ENCODE measurements at places on chromosomes 16 and 17.

DNA sequence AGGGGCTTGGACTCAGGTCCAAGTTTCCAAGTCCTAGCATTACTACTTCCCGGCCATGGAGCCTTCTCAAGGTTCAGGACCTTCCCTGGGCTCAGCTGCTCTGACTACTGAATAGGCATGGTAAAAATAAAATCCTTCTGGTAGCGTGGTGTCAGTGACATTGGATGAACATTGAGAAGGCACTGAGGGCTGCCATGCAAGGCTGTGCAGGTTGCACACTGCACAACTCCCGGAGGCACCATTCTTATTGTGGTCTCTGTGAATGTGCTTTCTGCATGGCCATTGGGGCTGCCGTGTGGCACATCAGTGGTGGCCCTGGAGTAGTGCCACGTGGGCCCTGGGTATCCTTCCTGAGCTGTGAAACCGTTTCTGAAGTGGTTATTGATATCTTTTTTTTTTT, 250.2 kb upstream of the CIBAR2 start:
- no peak for DNase-seq

- DNase-seq, result no peak
Measured at GRCh38 chr16:89565506-89566372, 5.3 kb downstream of the RPL13 start.

- DNase-seq, result peak; percentile 58
Measured at GRCh38 chr17:77995146-77995852, 36.8 kb downstream of the TNRC6C start.

DNA sequence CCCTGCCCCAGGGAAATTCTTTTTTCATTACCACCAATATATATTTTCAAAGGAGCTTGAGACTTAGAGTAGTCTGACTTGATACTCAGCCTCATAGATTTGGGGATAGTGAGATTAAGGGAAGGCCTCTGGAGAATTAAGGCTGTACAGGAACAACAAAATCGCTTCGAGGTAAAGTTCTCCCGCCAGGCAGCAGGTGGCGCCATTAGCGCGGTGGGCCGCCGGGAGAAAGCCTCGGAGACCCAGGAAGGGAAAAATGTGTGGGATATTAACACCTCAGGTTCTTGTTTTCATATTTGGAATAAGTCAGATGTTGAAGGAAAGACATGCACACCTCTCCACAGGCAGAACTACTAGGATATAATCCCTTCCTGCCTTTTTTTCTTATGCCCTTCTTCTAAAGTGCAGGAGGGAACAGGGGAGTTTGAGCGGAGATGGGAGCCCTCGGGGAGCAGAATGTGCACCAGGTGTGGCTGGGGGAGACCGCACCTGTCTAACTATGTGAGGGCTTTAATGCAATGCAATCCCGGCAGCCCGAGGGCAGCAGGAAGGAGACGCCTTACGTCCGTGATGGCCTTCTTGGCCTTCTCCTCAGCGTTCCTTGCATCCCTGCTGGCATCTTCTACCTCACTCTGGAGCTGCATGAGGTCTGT, 25.9 kb downstream of the MYH3 start:
- DNase-seq, result no peak

DNA sequence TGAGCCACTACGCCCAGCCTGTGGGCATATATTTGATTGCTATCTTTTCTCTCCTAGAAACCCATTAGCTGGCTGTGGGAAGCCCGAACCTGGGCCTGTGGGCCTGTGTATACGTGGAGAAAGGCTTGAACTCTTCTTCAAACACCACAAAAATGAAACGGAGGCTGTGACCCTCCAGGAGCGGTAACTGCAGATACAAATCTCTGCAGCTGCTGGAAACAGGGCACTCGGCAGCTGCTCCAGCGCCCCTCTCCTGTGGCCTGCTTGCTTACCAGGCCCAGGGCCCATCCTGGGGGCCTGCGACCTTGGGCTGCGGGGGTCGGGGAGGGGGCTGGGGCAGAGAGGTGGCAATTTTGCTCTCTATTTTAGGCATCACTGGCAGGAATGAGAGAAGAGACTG, 28.0 kb upstream of the MTSS2 start:
- no peak for DNase-seq

GRCh38 chr16:24769806-24770205, 40.4 kb downstream of the TNRC6A start:
- DNase-seq, result no peak

DNA sequence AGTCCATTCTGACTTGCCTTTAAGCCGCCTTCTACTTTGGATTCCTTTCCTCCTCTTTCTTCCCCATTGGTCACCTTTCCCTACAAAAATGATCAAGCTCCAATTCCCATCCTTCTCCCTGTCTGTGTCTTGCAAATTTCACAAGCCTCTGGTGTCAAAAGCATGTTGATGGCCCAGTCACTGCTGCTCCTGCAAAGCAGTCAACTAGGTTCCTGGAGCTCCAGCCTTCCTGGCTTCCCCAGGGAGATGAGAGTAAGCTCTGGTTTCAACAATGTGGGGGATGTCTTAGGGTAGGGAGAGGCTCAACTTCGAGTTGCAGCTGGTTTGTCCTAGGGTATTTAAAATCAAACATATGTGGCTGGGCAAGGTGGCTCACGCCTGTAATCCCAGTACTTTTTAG, 36.1 kb upstream of the HELZ start:
- no peak for DNase-seq

GRCh38 chr16:64440421-64440831, 681.4 kb downstream of the CDH11 start:
- no peak for DNase-seq

- DNase-seq, result no peak
Measured at GRCh38 chr16:65494609-65495008, 372.7 kb upstream of the CDH11 start.

- DNase-seq, result no peak
Measured at GRCh38 chr16:74942977-74943918, 41.7 kb downstream of the WDR59 start.

DNA sequence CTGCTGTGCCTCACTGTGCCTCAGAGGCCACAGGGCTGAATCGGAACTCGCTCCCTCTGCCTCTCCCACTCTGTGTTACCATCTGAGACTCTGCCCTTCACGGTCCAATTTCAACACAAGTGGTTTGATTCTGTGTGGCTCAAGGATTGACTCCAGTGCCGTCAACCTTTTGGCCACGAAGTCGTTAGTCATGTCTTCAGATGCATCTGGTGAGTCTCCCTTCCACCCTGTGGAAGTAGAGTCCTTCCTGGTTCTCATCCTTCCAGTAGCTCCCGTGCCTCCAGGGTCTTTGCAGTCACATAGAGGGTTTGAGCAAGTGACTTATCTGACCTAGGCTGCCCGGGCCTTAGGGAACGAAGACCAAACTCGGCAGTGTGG, 51.2 kb downstream of the PGS1 start:
- no peak for DNase-seq

- no peak for DNase-seq
Measured at GRCh38 chr16:65572156-65572555, 450.3 kb upstream of the CDH11 start.

DNA sequence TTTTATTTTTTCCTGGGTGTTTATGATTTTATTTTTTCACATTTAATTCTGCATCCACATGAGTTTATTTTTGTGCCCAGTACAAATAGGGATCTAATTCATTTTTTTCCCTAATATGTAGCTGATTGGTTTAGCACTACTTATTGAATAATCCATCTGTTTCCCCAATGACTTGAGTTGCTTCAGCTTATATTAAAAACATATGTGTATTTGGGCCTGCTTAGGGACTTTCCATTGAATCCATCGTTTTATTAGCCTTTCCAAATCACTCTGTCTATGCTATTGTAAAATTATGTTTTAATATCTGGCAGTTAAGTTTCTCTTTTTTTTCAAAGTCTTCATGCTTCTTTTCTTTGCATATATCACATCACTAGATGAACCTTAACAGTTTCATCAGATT, 42.2 kb downstream of the WWP2 start:
- DNase-seq, result no peak

DNA sequence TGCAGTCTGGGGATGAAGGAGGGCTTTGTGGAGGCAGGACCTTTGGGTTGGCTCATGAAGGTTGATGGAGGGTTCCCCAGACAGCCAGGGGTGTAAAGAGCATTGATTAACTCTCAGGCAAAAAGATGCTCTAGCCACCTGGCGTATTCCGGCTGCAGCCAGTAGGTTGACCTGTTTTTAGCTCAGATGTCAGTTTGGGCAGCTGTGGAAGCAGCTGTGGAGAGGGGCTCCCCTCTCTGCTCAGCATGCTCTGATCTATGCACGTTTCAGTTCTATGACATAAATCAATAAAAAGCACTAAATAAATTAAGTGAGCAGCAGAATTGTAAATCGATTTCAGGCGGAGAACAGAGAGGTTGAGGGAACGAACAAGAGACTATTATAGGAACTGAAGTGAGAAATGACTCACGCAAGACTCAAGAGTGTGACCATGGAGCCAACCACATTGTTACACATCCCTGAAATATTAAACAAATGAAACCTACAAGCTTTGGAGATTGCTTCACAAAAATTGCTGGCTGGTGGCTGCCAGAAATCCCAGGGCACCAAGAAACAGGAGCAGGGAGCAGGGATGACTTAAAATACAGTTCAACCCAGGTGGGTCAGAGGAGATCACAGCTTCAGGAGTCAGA, 111.9 kb downstream of the GSG1L start:
- no peak for DNase-seq

GRCh38 chr16:69440250-69440649, 15.8 kb downstream of the CYB5B start:
- DNase-seq, result no peak

DNA sequence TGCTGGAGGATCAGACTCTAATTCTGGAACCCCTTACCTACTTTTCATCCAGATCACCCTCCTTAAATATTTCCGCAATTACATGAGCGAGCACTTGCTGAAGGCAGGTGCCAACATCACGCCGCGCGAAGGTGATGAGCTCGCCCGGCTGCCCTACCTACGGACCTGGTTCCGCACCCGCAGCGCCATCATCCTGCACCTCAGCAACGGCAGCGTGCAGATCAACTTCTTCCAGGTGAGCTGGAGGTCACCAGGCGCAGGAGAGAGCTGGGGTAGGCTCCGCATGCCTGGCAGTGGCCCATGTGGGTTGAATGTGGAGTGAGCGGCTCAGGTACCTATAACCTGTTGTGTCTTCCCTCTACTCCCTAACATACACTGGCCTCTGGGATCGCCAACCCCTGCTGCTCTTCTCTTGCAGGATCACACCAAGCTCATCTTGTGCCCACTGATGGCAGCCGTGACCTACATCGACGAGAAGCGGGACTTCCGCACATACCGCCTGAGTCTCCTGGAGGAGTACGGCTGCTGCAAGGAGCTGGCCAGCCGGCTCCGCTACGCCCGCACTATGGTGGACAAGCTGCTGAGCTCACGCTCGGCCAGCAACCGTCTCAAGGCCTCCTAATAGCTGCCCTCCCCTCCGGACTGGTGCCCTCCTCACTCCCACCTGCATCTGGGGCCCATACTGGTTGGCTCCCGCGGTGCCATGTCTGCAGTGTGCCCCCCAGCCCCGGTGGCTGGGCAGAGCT, 10.9 kb downstream of the PLK1 start:
- DNase-seq, result no peak

DNA sequence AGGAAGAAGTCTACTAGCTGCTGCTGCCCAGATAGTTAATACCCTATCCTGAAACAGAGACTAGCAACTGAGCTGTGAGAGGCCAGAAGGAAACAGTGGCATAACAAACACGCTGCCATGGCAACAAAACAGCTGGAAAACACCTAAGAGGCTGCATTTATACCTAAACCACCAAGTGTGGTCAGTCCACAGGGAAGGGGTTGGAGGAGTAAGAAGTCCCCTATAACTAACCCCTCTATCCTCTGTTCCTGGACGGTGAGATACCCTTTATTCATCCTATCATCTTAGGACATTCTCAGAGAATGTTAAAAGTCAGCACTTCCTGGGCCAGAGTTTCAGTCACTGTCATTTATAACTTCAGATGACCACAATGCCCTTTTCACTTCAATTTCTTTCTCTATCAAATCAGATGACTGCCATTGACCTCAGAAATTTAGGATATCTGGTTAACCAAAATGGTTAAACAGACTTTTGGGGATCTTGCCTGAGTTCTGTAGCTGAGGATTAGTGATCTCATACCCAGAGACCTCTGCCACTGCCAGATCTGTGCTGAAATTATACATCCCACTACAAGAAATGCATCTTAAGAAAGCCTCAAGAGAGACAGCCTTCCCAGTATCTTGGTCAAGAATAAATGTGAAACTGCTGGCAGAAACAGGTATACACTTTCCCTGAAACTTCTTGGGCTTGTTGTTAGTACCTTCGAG, 36.2 kb downstream of the STH start:
- no peak for DNase-seq

GRCh38 chr16:23286131-23286532, 16.0 kb upstream of the SCNN1B start:
- no peak for DNase-seq

DNA sequence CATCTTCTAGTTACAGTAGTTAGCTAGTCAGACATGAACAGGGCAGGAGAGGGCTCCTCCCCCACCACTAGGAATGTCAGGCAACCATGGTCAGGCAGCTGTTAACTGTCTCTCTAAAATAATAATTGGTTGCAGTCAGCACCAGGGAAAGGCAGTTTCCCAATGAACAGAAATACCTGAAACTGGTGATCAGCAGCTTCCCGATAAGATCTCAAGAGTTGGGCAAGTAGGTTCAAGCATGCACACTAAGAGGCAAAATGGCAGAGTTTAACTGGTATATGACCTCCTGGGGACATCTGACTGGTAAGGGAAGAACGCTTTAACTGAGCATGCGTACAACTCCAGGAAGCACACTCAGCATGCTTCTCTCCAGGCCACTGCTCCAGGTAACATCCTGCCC, 12.6 kb upstream of the XYLT1 start:
- DNase-seq, result no peak

- no peak for DNase-seq
Measured at GRCh38 chr16:8816967-8817655, 19.5 kb downstream of the PMM2 start.
